Nephron progenitor cell (in vitro differentiated cells): ENCODE measurements at places on chromosomes 4 and X.

- peak; percentile 69 for DNase-seq
Measured at GRCh38 chrX:55451990-55452832, at the start of gene MAGEH1. Gene MAGEH1, plus strand, starts transcription at chrX:55452127. Its CDS starts 248 bp downstream, at chrX:55452375.

GRCh38 chr4:113888006-113888405 lies 91.4 kb downstream of the ARSJ start:
- DNase-seq, result no peak

- DNase-seq, result no peak
Measured at GRCh38 chrX:128848374-128848773, 674.9 kb downstream of the SMARCA1 start.

DNA sequence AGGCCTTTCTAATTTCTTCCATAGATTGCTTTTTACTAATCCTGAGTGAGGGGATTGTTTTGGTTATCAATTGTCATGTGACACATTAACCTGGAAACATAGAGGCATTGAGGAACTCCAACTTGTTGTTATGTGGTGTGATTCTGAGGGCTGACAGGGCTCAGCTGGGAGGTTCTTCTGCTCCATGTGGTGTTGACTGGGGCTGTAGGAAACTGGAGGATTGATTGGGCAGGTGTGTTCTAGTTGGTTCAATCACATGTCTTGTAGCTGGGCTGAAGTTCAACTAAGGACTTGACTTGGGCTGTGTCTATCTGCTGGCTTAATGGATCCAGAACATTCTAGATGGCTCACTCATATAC lies 10.8 kb upstream of the CRLF2 start:
- no peak for DNase-seq

- DNase-seq, result no peak
Measured at GRCh38 chr4:159201168-159201567, 98.3 kb downstream of the RAPGEF2 start.
